CD4-positive, alpha-beta T cell treated with Interleukin-10 for 1 hour (primary cell): ENCODE measurements at places on chromosomes 1 and 21.

DNA sequence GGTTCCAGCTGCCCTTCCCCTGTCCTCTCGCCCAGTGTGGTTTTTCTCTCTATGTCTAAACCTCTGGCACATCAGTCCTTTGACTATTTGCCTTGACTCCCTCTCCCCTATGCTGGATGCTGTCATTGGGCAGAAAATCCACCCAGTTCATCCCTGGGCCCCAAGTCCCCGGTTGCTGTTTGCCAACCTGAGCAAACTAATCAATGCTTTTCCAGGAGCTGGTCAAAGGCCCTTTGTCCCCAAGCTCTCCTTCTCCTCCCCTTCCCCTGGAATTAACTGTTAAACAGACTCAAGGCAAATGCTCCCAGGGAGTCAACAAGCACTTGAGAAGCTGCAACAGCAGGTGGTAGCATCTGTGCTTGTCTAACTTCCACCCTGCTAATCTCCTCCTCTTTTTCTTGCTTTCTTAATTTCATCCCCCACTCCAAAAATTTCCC is 102.7 kb downstream of the LMX1A start:
- no peak for DNase-seq

DNA sequence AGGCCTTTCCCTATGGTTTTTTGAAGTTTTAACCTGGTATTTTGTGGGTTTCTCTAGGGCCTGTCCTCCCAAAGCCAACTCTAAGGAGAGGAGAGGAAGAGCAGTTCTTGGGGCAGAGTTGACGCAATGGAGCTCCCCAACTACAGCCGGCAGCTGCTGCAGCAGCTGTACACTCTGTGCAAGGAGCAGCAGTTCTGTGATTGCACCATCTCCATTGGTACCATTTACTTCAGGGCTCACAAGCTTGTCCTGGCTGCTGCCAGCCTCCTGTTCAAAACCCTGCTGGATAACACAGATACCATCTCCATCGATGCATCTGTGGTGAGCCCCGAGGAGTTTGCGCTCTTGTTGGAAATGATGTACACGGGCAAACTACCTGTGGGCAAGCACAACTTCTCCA is 38.2 kb downstream of the ZBTB40 start:
- DNase-seq, result no peak

- no peak for DNase-seq
Measured at GRCh38 chr21:36965720-36966065, 776 bp downstream of the HLCS start.

DNA sequence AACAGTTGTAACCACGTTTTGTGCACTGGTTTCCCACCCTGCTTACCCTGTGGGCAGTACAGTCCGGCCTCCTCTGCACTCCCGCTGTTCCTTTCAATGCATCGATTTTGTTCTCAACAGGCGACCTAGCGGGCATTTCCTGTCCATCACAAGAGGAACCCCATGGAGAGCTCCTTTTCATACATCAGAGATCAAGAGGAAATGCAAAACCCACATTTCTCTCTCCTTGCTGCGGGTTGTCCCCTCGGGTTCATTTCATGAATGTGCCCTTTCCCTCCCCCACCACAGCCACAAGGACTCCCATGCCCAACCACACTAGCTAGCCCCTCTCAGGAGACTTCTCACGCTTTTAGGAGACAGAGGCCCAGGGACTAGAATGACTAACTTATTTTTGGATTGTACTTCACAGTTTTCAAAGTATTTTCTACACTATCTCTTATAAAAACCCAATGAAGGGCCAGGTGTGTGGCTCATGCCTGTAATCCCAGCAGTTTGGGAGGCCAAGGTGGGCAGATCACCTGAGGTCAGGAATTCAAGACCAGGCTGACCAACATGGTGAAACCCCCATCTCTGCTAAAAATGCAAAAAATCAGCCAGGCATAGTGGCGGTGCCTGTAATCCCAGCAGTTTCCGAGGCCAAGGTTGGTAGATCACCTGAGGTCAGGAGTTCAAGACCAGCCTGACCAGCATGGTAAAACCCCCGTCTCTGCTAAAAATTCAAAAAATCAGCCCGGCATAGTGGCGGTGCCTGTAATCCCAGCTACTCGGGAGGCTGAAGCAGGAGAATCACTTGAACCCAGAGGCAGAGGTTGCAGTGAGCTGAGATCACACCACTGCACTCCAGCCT is 18.4 kb downstream of the ATP1A4 start:
- DNase-seq, result no peak

- no peak for DNase-seq
Measured at GRCh38 chr1:210074904-210075303, 136.9 kb downstream of the SYT14 start.

DNA sequence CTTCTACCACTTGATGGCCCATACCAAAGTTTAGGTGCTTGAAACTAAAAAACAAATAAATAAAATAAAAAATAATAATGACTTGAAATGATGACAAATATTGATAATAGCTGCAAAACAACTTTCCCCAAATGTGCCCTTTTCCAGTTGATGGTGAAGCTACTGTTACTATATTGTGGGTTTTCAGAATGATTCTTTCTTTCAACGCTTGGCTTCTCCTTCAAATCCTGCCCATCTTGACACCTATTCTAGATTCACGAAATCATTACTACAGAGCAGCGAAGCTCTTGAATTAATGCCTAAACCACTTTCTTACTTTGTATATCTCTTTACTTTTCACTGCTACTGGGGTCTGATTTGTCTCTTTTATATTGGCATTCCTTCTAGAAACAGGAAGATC is 9.2 kb upstream of the C1orf141 start:
- no peak for DNase-seq

- DNase-seq, result no peak
Measured at GRCh38 chr1:60017508-60018205, 55.9 kb downstream of the C1orf87 start.

GRCh38 chr1:62325081-62325480 is 5.8 kb upstream of the KANK4 start:
- DNase-seq, result no peak

DNA sequence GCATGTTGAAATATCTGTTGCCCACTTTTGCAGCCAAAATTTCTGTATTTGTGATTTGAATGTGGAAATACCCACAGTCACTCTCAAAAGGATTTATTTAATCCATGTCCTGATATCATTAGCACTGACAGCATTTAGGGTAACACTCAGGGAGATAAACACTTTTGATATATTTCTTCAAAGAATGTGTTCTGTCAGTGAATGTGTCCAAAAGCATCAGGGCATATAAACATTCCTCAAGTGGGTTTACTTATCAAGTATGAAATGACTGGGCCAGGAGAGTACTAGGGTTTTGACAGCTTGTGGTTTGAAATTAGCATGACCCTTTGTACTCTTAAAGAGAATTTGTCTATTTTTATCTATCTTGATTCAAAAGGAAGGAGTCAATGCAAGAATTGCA is 1302.1 kb upstream of the ADGRL2 start:
- DNase-seq, result no peak

- DNase-seq, result no peak
Measured at GRCh38 chr21:18007121-18007520, 188.0 kb upstream of the C21orf91 start.

DNA sequence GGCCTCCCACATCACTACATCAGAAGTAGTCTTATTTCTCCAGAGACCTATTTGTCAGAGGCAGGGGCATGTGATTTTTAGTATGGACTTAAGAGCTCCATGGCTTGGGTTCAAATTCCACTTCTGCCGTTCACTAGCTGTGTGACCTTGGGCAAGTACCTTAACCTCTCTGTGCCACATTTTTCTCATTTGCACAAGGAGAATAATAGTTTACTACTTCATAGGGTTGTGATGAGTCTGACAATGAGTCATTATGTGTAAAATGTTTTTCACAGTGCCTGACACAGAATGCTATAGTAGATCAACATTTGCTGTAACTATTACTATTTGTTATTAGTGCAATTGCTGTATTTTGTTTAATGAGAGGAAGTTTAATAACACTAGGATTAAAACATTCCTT is 200.6 kb downstream of the PRDM2 start:
- DNase-seq, result no peak

- DNase-seq, result no peak
Measured at GRCh38 chr1:2520806-2521205, 5.6 kb downstream of the PANK4 start.

GRCh38 chr1:246165826-246166709 is 341.0 kb downstream of the SMYD3 start:
- DNase-seq, result no peak

GRCh38 chr1:59384443-59384842 is 87.5 kb downstream of the FGGY start:
- DNase-seq, result no peak

GRCh38 chr1:50699795-50700194 is 260.3 kb downstream of the FAF1 start:
- no peak for DNase-seq

DNA sequence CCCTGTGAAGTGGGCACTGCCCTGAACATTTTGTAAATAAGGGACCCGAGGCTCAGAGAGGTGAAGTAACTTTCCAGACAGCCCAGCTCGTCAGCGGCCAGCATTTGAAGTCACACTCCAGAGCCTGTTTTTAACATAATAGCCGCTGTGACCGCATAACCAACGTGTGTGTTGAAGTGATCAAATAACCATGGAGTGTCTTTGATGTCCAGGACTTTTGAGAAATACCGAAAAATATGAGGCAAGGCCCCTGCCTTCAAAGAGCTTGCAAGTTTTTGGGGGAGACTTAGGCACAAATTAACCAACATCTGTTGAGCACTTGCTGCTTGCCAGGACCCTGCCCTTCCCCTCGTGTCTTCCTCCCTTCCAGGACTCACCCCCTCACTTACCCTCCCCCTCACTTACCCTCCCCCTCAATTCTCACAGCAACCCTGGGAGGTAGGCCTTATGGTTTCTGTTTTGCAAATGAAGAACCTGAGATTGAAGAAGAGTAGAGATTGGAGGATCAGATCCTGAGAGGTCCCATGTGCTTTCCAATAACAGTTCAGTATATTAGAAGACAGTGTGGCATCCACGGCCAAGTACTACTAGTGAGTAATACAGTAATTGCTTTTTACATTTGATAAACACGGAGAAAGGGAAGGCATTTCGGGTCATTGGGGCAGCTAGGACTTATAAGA is 1.3 kb upstream of the SLC16A1 start:
- peak; percentile 73 for DNase-seq

- DNase-seq, result no peak
Measured at GRCh38 chr1:18137759-18138345, 30.3 kb downstream of the IGSF21 start.

DNA sequence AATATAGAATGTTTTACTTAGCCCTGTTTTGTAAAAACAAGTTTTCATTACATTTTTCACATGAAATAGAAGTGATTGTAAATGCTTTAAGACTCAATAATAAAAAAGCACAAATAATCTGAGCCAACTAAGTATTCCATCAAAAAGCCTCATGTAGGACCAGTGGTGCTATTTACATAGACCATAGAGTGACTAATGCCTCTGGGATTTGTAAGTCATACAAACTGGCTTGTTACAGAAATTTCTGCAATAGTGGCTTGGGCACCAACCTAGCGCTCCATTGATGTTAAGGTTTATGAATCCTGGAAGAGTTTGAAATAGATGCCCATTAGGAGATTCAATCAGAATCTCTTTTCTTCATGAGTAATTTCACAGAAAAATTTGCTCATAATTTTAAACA is 31.9 kb downstream of the ZMYM1 start:
- DNase-seq, result no peak

DNA sequence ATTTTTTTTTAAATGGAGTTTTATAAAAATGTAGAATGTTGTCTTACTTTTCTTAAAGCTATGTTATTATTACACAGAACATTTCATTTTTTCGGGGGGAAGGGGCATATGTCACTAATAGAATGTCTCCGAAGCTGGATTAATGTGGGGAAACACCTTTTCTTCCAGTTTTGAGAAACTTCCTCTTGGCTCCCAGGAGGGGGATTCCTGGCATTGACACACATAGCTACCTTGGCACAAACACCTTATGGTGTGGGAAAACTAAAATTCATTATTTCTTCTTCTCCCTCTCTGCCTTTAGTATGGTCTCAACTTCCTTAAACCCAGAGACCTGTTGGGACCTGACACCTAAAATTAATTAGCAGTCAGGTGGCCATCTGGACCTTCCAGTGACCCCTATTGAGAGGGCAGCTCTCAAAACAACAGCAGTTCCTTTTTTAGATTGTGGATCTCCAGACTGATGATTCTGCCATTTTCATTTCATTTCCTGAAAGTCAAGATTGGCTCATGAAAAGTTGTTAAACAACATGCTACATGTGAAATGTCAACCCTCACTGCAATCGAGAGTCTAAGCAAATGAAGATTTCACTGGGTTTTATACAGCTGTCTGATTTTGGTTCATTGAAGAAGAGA is 70.1 kb upstream of the EDEM3 start:
- DNase-seq, result no peak

DNA sequence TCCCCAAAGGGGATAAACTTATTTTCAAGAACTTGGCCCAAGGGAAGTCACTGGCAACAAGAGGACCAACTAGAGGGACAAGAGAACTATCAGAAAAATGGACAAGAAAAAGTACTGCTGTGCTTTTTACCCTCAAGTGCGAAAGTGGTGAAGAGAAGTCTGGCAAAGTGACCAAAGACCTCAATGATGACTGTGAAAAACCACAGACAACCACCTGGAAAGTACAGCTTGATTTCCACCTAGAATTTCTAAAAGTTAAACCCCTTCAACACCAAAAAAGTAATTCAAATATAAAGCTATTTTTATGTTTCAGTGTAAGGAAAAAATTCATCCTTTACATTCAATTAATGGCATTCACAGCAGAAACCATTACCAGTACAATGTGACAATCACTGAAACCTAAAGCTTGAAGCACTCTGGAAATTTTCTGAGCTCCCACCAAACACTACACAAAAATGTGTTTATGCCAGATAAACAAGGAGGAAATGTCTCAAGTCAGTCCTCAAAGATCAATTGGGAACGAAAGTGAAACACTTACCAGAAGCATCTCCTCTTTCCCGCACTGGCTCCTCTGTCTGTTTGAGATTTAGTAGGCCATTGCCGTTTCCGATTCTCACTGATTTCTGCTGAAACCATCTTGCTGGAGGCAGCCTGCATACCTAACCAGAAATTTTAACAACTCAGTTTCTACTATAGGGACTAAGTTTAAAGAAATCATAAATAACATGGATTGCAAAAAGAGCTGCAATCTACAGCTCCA is 8.3 kb downstream of the SDE2 start:
- DNase-seq, result peak; percentile 55

GRCh38 chr1:182338806-182339370 is 52.7 kb downstream of the GLUL start:
- no peak for DNase-seq

- DNase-seq, result no peak
Measured at GRCh38 chr21:37742115-37742514, 174.1 kb downstream of the KCNJ6 start.

DNA sequence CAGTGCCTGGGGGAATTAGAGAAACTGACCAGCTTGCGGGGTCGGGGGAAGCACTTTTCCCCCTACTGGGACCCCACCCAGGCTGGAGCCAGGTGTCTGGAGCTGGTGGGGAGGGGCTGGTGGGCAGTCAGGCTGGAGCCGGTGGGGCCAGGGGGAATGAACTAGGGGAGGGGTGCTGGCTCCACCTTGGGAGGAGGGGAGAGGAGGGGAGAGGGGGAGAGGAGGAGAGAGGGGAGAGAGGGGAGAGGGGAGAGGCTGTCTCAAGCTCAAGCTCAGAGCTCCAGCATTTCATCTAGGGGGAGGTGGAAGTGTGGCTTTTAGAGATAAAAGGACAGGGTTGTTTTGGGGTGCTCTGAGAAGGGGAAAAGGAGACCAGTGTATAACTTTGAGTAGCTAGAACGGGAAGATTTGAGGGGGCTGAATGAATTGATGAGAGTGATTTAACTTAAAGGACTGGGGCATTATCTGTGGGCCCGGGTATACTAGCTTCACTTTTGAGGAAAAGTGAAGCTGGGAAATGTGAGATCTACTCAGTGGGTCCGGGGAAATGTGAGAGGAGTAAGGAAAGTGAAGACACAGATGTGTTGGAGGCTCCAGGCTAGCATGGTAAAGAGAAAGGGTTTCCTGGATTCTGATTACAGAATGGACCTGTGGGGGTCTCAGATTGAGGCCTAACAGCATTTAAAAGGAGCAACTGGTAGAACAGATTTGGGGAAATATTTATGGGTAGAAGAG is 2.8 kb downstream of the EFNA1 start:
- no peak for DNase-seq
